Left kidney (tissue), 8 donors: ENCODE measurements at places on chromosomes 6 and 20. TPM values are rescaled to one million over a fixed set of nuclear protein-coding genes. Genes with fewer than 3 reads are reported as not detected.
A peak's percentile ranks its signal among the peaks of the same experiment; 100 is the strongest.

GRCh38 chr6:35086282-35086632 is 54.9 kb downstream of the TCP11 start:
- no peak for DNase-seq

DNA sequence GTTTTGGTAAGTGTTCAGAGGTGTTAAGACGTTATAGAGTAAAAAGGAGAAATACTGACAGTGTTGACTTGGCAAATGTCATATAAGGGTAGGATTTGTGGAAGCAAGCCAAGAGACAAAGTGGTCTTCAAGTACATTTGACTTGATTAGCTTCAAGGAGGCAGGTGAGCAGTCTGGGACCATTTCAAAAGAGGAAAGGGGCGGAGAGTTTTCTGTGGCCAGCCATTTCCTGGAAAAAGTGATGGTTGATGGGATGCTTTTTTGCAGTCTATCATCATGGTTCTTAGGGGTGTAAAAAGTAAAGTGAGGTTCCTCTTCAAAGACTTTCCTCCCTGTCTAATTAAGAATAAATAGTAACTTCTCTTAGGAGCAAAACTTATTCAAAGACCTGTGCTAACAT is 28.7 kb downstream of the FKBP1A start:
- no peak for DNase-seq

DNA sequence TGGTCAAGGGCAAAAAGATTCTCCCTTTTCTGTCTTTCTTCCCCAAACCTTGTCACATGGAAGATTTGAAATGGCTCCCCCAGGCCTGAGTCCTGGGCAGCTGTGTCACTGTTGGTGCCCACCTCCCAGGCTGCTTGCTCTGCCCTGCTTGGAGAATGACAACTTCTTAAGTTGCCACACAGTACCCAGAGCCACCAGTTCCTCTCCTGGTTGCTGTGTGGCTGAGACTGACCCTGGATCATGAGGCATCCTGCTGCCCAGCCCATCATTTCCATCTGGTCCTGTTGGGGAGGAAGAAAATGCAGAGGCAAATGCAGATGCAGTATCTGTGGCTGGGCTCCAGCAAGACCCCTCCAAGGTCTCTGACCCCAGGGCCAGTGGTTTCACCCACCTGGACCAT is 113.7 kb downstream of the PHACTR3 start:
- DNase-seq = no peak

- peak; percentile 46 for DNase-seq
Observed at GRCh38 chr6:107491760-107492660, 2.1 kb downstream of the SOBP start.

DNA sequence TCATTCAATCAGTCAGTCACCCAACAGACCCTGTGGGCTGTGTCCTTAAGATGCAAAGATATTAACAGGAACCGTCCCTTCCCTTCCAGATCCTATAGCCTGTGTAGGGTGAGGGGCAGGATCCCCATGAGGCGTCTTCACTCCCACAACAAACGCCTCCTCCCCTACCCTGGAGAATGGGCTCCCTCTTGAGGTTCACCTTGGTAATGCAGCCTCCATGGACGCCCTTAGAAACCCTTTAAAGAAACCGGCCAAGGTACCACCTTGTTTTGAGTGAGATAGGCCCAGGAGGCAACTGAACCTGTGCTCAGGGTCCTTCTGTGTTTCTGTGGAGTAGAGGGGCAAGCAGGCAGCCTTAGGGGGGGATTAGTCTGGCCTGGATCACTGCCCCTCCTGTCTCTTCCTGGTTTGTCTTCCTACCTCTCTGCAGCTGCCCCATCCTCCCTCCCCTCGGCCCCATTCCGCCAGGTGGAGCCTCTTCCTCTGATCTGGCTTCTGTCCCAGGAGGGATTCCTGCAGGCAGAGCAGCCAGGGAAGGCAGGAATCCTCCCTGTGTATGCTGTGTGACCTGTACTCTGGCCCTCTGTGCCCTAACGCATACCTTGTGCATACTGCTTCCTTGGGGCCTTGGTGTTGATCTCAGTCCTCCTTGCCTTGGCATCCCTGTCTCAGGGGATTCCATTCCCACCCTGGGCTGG is 6.6 kb upstream of the GUCA1A start:
- peak; percentile 83 for DNase-seq

- no peak for DNase-seq
Observed at GRCh38 chr6:106247733-106248132, 77.8 kb downstream of the ATG5 start.

DNA sequence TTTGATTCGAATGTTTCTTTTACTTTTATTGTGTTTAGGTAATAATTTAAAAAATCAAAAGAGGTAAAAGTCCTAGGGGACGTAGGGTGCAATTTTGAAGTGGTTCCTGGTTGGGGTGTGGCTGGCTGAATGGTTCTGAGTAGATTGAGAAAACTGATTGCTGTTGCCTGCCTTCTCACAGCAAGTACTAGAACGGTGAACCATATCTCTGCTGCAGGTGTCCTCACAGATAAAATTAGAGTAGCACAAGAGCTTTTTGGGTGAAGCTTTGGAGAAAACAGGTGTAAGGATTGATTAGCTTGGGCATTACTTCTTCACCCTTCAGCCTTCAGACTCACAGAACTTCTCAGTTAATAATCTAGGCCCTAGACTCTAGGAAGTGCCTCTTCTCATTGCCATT is 19.8 kb upstream of the GJA10 start:
- DNase-seq = no peak

The PACSIN1 gene
- 0.57 TPM for polyA plus RNA-seq

DNA sequence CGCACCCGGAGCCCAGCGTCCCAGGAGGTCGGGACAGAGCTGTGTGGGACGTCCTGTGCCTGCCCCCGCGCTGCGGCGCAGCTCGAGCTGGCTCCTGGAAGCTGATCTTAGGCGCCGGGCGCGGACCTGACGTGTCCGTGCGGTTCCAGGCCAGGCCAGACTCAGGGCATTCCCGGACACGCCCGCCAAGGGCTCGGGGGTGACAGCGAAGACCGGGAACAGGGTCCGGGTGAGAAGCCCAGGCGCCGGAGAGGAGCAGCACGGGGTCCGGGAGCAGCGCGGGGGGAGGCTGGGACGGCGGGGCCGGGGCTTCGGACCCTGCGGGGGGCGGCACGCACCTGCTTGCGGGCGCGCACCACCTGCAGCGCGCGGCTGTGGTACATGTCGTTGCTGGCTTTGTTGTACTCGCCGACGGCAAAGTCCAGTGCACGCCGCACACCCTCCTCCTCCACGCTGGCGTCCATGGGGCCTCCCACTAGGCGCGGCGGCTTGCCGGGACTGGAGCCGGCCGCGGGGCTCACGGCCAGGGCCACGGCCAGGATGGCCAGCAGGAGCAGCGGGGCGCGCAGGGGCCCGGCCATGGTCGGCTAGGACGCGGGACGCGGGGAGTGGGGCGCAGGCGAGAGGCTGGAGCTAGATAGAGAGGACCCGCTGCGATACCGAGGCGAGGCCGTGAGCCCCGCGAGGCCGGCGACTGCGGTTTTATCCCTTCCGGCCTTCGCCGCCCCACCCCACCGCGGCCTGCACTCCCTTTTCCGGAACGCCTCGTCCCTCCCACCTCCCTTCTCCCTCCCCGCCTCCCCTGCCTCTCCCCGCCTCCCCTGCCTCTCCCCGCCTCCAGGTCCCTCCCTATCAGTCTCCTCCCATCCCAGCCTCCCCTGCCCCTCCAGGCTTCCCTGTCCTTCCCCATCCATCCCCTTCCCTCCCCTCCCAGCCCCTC is at the start of gene CST3:
Gene CST3, minus strand, starts transcription at position 674 of the 940 bp plus-strand sequence. Its CDS starts 93 bp downstream, at position 581.
- peak; percentile 77 for DNase-seq

The OR2J3 gene
- polyA plus RNA-seq = not detected

DNA sequence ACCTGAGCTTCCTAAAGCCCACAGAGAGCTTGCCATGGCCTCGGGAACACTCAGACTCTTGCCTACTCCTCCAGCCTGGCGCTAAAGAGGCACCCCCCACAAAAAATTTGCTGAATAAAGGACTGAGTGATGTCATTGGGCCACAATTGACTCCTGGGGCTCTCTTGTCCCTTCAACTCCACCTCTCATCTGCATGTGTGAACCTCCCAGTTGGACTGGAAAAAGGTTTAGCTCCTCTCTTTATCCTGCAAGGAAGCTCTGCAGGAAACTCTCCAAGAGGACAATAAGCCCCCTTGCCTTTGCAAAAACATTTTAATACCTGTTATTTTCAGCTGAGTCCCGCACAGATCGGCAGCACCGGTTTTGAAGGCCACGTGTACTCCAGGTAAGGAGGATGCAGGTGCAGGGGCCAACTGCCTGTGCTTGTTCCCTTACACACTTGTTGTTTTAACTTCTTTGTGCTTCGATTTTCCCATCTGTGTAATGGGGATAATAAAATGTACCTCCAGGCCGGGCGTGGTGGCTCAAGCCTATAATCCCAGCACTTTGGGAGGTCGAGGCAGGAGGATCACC is 107.3 kb downstream of the TFAP2C start:
- no peak for DNase-seq

DNA sequence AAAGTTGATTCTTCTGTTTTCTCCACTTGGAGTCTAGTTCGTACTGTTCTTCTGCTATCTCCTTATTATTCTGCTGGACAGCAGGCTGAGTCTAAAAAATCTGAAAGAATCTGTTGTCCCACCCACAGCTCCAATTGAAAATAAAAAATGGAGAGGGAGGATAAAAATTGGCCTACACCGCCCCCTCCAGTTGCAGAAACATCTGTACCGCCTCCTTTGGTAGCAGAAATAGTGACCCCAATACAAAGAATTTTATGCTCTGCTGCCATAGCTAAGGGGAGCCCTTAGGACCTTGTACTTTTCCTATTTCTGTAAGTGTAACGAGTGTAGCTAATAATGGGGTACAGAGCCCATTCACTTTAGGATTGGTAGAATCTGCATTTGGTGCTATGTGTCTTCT is 4.9 kb upstream of the FKBP1A start:
- DNase-seq = no peak

GRCh38 chr6:144055121-144055931 is 40.0 kb downstream of the SF3B5 start:
- DNase-seq = no peak

GRCh38 chr6:3569816-3570215 is 113.0 kb upstream of the SLC22A23 start:
- DNase-seq = no peak

The TFAP2C gene
- polyA plus RNA-seq = 1.1 TPM

GRCh38 chr6:146281651-146282362 is 252.9 kb downstream of the GRM1 start:
- no peak for DNase-seq

- no peak for DNase-seq
Observed at GRCh38 chr20:62061851-62062423, 3.7 kb downstream of the TAF4 start.

DNA sequence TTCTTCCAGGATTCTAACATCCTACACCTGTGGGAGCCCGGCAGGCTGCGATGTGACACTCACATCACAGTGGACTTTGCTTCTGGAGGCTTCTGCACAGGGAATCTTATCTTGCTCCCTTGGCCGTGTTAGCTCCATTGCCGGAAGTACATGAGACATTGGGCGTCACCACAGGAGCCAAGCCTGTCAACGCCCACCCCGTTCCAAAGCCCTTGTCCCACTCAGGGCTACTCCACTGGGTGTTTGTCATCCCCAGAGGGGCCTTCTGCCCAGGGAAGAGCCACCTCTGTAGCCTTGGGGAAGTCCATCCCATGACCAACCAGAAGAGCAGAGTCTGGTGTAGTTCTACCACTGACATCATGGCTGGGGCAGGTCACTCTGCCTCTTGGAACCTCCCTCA is 1.7 kb downstream of the RAB44 start:
- no peak for DNase-seq
